Placental pericyte (primary cell): ENCODE measurements at places on chromosomes 11 and 22. TPM values are rescaled to one million over a fixed set of nuclear protein-coding genes. Genes with fewer than 3 reads are reported as not detected.

The GANAB gene
- total RNA-seq = 222 and 365 TPM in 2 replicates

The TYR gene
- not detected in 2 replicates for total RNA-seq

The MYO7A gene
- 0.14 and 0.22 TPM in 2 replicates for total RNA-seq

The HEPN1 gene
- total RNA-seq = not detected in 2 replicates

The LINC01488 gene
- not detected in 2 replicates for total RNA-seq

The CHADL gene
- 0.57 and 1.1 TPM in 2 replicates for total RNA-seq

The OMP gene
- 0.72 TPM in 1 of 2 replicates, not detected in the other for total RNA-seq

The GGTLC3 gene
- not detected in 2 replicates for total RNA-seq

The MYBPC3 gene
- total RNA-seq = not detected in 2 replicates

The DSCAML1 gene
- not detected in 2 replicates for total RNA-seq

The JHY gene
- 0.88 and 1.6 TPM in 2 replicates for total RNA-seq

The KCNJ5 gene
- under 0.01 and 0.29 TPM in 2 replicates for total RNA-seq

The SLC37A2 gene
- total RNA-seq = 0.88 and 13.0 TPM in 2 replicates

The GDPD4 gene
- total RNA-seq = 0.44 TPM in 1 of 2 replicates, not detected in the other

The MRPL48 gene
- total RNA-seq = 18.9 and 23.6 TPM in 2 replicates

The HSD17B12 gene
- 97.8 and 119 TPM in 2 replicates for total RNA-seq

The APOA5 gene
- total RNA-seq = not detected in 2 replicates

The TAGLN gene
- total RNA-seq = 1,440 and 2,227 TPM in 2 replicates

The CFL1 gene
- 1,011 and 1,285 TPM in 2 replicates for total RNA-seq

The POLR2F gene
- 19.0 and 23.2 TPM in 2 replicates for total RNA-seq

The GDPD5 gene
- total RNA-seq = 1.6 and 4.6 TPM in 2 replicates

The DEPDC7 gene
- total RNA-seq = 2.6 and 16.8 TPM in 2 replicates

The MRGPRX4 gene
- total RNA-seq = not detected in 2 replicates

The EI24 gene
- total RNA-seq = 75.3 and 124 TPM in 2 replicates

The CTSW gene
- not detected in 2 replicates for total RNA-seq

The OVCH2 gene
- total RNA-seq = not detected in 2 replicates

The MPEG1 gene
- under 0.01 and 0.14 TPM in 2 replicates for total RNA-seq
